Tibial nerve (tissue), 4 donors: ENCODE measurements at places on chromosomes 6 and 20. TPM values are rescaled to one million over a fixed set of nuclear protein-coding genes. Genes with fewer than 3 reads are reported as not detected.

The ENPP5 gene
- 2.0 TPM for total RNA-seq

GRCh38 chr6:118494091-118494490 lies 54.0 kb upstream of the PLN start:
- no peak for DNase-seq

DNA sequence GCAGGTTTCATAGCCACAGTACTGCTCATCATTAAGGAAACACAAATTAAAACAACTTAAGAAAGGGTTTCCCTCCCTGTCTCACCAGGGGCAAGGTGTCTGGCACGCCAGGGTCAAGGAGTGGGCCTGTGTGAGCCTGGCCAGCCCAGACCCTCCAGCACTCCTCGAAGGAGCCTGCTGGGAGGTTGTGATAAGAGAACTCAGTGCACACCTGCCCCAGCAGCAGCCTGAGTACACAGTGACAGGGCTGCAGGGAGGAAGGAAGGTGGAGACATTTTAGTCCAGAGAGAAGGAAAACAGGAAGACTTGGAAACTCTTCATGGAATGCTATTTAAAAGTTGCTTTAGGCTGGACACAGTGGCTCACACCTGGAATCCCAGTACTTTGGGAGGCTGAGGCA lies 14.1 kb downstream of the NINL start:
- no peak for DNase-seq

- no peak for DNase-seq
Measured at GRCh38 chr6:131946404-131946991, 4.7 kb downstream of the CCN2 start.

DNA sequence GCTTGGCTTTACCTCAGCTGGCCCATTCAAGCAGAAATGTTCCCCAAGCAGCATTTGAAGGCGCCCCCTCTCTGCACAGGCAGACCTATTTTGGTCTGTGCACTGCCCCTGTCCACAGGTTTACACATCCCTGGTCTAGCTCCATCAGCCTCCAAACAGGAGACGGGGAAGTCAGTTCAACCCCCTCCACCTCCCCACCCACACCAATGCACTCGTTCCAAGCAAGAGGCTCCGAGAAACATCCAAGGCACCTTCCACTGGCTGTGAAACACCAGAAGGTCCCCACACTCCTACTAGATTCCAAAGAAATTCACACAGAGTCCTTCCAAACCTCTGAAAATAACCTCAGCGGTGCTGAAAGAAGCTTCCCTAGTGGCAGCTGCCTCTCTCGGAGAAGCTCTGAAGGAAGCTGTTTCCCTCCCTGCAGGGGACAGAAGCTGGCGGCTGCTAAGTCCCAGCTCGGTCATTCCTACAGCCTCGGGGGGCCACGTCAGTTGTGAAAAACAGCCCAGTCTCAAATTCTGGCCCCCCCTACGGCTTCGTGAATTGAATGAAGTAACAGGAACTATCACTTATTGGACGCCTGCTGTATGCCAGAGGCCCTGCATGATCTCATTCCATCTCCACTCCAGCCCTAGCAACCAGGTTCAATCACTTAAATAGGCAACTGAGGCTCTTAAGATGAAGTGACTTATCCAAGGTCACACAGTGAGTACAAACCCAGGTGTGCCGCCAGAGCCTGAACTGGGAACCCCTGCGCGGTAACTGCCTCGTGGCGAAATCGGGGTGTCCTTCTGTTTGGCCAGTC lies 815 bp downstream of the SPATA2 start:
- no peak for DNase-seq

- peak; percentile 63 for DNase-seq
Measured at GRCh38 chr6:86856937-86857563, 80.3 kb upstream of the HTR1E start.

DNA sequence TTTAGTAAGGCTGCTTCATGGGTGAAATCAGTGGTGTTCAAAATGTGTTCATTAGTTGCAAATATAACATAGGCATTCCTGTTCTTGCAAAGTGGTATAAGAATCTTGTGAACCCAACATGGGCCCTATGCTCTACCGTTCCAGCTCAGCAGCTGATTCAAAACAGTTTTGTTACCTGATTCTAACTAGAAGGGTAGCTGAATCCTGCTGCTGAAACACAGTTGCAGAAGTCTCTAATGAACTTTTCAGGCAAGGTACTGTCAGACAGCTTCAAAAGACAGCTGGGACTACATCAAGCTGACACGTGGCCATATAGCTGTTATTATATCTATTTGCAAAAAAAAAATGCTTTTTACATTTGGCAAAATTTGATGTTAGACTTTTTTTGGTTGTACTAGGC lies 22.7 kb downstream of the THEMIS start:
- DNase-seq, result no peak

The BPIFA1 gene
- not detected for total RNA-seq

The KCNS1 gene
- not detected for total RNA-seq

DNA sequence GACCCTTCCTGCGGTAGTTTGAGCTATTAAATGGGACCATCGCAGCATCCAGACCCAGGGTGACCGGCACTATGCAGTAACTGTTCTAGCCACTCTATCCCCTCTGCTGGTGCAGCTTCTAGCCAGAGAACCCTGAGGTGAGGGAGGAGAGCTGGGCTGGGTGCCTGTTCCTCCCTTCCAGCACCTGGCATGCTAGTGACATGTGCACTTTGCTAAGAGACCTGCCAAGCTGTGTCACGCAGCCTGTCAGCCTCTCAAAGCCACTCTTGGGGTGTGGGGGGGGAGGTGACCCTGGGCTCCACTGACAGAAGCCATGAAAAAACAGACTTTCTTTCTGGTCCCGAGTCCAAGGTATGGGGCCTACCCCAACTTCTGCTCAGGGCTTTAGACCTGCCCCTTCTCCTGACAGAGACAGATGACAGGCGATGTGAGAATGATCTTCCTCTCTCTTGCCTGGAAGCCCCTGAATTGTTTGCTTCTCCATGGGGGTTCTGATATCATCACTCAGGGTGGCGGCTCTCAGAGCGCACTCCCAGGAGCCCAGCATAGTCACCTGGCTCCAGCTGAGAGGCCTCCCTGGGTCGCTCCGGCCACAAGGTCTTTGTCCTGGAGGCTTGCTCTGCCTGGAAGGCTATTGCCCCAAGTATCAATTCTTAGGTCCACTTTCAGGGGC lies 47.2 kb upstream of the MLN start:
- DNase-seq, result no peak

The C20orf141 gene
- not detected for total RNA-seq

The CDSN gene
- total RNA-seq, result not detected

DNA sequence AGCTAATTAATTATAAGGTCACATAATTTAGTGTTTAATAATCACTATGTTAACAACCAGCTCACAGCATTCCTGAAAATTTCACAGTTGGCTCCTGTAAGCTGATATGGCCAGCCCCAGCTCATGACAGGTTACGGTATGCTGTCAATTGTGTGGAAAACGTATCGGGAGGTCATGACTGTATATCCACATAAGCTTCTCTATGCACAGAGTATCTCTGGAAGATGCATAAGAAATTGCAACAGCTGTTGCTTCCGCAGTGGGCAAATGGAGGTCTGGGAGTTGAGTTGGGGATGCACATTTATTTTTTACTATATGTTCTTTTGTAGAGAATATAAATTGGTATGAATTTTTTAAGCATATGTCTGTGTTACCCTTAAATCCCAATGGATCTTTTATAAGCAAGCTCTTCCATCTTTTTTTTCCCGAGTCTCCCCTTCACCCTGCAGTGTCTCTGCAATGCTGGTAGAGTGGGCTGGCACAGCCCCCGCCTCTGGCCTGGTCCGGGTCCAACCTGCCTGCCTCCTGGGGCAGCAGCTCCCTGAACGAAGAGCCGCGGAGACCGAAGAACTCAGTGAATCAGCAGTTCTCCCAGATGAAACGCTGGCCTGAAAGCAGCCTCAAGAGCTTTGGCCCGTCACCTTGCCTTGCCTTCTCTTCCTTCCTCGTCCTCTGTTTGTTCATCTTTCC lies 139.9 kb upstream of the CDYL start:
- DNase-seq, result no peak
